ENCODE measurements at places on chromosomes 16 and 17.

DNA sequence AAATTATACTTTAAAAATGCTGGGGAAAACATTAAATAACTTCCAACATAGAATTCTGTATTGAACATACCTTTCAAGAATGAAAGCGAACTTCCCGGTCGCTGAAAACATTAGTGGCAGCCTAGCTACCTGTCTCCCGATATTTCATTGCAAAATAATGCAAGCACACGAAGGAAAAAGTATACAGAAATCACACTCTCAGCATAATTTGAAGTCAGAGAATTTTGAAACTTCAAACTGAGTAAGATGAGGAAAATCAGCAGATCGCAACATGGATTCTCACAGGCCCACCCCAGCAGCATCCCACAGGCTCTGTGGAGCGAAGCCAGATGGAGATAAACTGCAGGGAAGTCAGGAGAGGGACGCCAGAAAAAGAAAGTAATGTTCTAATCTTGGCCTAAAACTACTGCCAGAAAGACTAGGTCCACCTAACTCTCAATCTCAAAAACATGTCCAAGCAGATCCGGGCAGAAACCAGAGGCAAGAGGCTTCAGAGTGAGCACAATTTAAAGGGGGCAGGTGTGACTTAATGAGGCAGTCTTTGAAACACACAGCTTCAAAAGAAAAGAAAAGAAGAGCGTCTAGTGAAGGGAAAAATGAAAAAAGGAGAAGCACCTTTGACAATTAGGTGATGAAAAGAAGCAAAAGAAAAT is 4.8 kb upstream of the GOSR1 start:
- peaks cover 7% of the 10 kb centered on the region for H3K27me3 ChIP-seq
- no peak overlapping the region for H3K4me3 ChIP-seq
- DNase-seq: no peak
- H3K4me1 ChIP-seq: peaks cover 8% of the 10 kb centered on the region

GRCh38 chr17:45273551-45273957 is 11.7 kb upstream of the SPATA32 start:
- no peaks in the 10 kb centered on the region for H3K36me3 ChIP-seq
- DNase-seq: no peak
- H3K27ac ChIP-seq: no peak overlapping the region

DNA sequence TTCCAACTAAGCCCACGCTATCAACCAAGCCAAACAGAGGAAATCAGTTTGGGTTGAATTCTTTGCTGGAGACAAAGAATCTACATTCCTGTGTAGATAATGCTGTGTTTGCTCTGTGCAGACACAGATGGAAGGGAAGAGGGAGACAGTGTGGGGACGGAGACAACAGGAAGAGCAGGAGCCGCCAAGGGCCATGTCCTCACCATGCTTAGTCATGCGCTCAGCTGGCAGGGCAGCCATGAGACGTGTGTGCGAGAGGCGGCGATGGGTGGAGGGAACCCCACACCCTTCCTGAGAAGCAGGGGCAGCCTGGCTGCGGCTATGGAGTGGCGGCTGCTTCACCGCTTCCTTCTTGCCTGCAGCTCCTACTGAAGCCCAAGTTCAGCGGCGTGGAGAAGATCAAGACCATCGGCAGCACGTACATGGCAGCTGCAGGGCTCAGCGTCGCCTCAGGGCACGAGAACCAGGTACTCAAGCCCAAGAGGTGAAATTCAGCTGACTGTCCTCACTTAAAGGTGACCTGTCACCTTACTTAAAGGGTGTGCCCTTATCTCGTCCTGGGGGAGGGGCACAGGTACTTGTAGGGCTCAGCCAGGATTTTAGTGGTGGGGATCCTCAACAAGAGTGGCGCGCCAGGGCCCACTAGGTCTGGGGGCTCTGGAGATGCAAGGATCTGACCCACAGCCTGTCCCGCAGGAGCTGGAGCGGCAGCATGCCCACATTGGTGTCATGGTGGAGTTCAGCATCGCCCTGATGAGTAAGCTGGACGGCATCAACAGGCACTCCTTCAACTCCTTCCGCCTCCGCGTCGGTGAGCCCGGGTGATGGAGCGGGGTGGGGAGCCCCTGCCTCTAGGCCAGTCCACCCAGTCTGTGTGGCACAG is 47.5 kb downstream of the ADCY7 start:
- H3K27ac ChIP-seq: peak overlapping the region; percentile 80
- H3K36me3 ChIP-seq: peaks cover 39% of the 10 kb centered on the region
- H3K27me3 ChIP-seq: peaks cover 9% of the 10 kb centered on the region
- H3K4me3 ChIP-seq: peak overlapping the region; percentile 19
- DNase-seq: no peak
- peaks cover 9% of the 10 kb centered on the region for H3K4me1 ChIP-seq

DNA sequence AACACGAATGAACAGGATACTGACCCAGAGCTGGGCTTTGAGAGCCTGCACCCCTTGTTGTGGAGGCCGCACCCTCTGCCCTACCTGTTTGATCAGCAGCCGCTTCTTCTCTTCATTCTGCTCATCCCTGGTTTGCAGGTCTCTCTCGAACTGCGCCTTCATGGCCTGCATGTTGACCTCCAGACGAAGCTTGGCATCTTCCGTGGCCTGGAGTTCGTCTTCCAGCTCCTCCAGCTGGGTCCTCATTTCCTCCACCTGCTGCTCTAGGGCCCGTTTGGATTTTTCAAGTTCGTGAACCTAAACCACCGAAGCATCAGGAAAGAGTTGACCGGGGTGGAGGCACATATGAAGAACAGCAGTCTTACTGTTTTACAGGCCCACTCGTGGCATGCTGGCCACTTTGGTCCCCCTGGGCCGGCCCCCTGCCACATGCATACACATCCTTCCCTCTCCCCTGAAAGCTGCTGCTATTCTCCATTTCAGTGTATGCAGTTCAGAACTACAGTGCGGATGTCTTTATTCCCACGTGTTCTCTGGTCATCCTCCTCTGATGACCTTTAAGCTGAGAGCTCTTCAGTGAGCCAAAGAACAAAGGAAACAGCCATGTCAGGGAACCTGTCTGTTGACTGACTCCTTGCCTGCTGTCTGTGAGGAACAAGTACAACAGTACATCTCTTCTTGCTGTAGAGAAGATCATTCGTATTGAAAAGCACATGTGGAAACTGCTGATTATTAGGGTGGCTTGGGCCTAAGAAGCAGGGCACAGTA is 54.8 kb downstream of the NDEL1 start:
- peak overlapping the region; percentile 67 for H3K27ac ChIP-seq
- H3K27me3 ChIP-seq: peaks cover 6% of the 10 kb centered on the region
- no peak for DNase-seq
- H3K4me1 ChIP-seq: peaks cover 6% of the 10 kb centered on the region

DNA sequence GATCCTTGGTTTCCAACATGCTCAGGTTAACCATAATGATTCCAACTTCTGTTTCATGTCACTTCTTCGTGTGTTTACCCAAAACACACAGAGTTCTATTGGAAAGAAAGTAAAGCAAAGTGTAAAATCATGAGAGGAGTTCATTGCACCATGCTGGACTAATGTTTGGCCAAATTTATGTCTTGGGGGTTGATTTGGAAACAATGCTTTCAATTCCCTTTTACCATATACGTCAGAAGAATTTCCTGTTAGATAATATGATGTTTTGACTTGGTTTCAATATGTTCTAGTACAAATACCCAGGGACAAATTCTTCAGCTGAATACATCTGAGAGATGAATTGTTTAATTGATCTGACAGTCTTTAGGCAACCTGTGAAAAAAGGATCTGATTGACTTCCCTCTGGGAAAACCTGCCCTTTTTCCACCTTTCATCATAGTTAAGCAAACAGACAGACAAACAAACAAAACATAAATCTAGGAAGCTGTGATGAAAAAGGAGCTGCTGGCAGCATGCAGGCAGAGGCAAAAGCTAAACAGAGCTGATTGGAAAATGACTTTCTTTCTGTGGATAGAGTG is 26.0 kb upstream of the MPHOSPH6 start:
- H3K27ac ChIP-seq: no peak overlapping the region
- H3K27me3 ChIP-seq: peaks cover 2% of the 10 kb centered on the region
- H3K4me1 ChIP-seq: peaks cover 14% of the 10 kb centered on the region

DNA sequence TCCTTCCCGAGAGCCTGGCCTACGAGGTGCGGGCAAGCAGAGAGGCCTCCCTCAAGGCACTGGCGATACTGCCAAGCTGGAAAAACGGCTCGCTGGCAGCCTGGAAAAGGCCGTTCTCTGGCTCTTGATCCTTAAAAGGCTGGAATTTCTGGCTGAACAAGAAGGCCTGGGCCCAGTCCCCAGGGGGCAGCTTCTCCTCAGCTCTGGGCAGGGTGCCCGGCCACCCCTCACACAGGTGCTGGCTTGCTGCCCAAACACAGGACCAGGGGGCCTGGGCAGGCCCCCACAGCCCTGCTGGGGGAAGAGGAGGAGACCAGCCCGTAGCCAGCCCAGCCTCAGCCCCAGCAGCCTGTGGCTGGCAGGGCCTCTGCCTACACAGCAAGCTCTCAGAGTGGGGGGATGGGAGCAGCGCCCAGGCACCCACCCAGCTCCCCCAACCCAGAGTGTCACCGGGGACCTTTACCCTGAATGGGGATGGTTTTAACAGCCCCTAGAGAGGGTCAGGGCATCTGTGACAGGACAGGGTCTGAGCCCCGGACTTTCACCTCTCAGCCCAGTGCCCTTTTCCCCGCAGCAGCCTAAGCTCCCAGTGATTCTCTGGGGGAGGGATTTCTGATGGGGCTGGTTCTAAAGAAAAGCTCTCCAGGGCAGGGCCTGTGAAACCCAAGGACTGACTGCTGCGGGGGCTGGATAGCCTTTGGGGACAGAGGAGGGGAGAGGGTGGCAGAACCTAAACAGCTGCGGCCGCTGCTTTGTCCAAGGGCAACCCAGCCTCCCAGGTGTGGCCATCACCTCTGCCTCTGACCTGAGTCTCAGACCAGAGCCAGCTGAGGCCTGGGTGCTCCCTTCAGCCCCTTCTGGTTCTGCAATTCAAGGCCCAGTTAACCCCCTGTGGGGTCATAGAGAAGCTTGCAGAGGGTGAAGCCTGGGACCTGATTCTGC is 38.6 kb upstream of the TOB1 start:
- no peaks in the 10 kb centered on the region for H3K36me3 ChIP-seq
- no peak overlapping the region for H3K4me3 ChIP-seq
- no peak overlapping the region for H3K27ac ChIP-seq
- peaks cover 4% of the 10 kb centered on the region for H3K27me3 ChIP-seq

DNA sequence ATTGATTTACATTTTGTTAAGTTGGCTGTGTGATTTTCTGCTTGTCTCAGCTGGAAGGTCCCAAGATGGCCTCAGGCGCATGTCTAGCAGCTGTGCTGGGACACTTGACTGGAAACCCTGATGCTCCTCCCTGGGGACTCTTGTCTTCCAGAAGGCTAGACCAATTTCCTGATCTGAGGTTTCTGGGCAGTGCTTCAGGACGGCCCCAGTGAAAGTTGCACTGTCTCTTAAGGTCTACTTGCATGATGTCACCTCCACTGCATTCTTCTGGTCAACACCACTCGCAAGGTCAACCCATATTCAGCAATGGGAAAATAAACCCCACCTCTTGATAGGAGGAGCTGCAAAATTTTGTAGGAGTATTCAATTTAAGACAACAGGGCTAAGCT is 116.0 kb downstream of the SALL1 start:
- no peak overlapping the region for H3K4me3 ChIP-seq
- H3K27ac ChIP-seq: no peak overlapping the region
- H3K36me3 ChIP-seq: no peaks in the 10 kb centered on the region

- H3K4me1 ChIP-seq: no peaks in the 10 kb centered on the region
- peaks cover 4% of the 10 kb centered on the region for H3K36me3 ChIP-seq
- H3K4me3 ChIP-seq: peak overlapping the region; percentile 65
- peak overlapping the region; percentile 70 for H3K27ac ChIP-seq
- peaks cover 19% of the 10 kb centered on the region for H3K27me3 ChIP-seq
These were observed 41.1 kb downstream of the TSC2 start for GRCh38 chr16:2088759-2089358.

DNA sequence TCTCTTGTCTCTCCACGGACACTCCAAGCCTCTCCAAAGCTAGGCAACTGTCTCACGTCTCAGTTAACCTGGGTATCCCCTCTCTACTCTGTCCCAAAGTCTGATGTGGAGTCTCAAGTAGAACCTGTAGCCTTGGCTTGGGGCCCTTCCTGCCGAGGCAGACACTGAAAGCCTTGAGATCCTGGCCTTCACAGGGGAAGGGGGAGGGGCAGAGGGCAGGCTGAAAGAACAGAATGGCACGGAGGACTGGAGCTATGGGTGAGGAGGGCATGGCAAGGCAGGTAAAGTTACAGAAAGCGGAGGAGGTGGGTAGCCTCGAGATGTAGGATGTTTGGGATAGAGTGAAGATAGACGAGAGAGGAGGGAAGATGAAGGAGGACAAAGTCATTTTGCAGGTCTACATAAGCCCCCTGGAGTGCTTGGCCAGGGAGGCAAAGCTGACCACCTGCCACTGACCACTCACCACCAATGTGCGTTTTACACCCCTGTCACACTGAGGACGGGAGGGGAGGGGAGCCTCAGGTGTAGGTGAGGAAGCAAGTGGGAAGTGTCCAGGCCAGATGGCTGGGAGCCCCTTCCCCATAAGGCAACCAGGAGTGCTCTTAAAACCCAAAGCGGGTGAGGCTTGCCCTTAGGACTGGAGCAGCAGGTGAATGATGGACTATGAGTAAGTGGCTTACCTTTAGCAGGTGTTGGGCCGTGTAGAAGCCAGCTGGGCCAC is 1.3 kb downstream of the FDXR start:
- H3K4me1 ChIP-seq: peaks cover 42% of the 10 kb centered on the region
- peak overlapping the region; percentile 62 for H3K27ac ChIP-seq
- no peak for DNase-seq
- peaks cover 18% of the 10 kb centered on the region for H3K36me3 ChIP-seq
- peaks cover 27% of the 10 kb centered on the region for H3K27me3 ChIP-seq

- peaks cover 4% of the 10 kb centered on the region for H3K36me3 ChIP-seq
- peaks cover 5% of the 10 kb centered on the region for H3K4me1 ChIP-seq
- no peak for DNase-seq
- H3K4me3 ChIP-seq: peak within 1 kb of the TSS; percentile 28
These were observed at the start of gene CD300C for GRCh38 chr17:74545843-74546230. Gene CD300C, minus strand, starts transcription at chr17:74546115. Its CDS starts 333 bp downstream, at chr17:74545782.

DNA sequence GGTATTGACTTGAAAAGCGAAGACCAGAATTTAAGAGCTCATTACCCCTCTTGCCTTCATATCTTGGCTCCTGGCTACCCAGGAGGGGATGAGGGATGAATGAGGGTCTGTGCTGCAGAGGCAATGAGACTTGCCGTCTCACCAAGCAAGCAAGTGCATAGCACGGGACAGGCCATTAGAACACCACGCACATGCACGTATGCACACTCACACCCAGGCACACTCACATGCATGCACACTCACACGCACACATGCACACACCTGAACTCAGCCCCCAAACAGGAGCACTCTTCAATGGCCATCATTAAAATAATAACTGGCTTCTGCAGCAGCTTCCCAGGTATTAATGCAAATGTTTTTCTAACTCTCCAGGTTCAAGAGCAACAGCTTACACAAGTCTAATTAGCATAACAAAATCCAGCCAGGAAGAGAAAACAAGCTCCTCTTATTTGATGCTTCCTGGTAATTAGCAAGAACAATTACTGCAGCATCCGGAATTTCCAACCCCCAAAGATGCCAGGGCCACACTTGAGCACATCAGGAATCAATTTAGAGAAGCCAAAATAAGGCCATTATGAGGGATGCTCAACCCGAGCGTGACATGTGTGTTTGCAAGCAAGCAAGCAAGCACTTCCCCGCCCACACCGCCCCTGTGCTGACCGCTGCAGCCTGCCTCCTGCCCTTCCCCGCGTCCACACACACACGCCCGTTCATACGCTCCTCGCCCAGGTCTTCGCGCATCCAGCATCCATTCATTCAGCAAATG is 171.6 kb upstream of the TNRC6C start:
- no peak overlapping the region for H3K27ac ChIP-seq
- peaks cover 14% of the 10 kb centered on the region for H3K27me3 ChIP-seq
- peaks cover 36% of the 10 kb centered on the region for H3K4me1 ChIP-seq
- no peak overlapping the region for H3K4me3 ChIP-seq

GRCh38 chr16:56609463-56609921 is 1.1 kb downstream of the MT2A start:
- H3K27me3 ChIP-seq: peaks cover 13% of the 10 kb centered on the region
- no peak overlapping the region for H3K4me3 ChIP-seq
- H3K4me1 ChIP-seq: peaks cover 35% of the 10 kb centered on the region
- no peak for DNase-seq

Data from endothelial cell (in vitro differentiated cells).